ENCODE measurements at places on chromosomes 3 and 15.

DNA sequence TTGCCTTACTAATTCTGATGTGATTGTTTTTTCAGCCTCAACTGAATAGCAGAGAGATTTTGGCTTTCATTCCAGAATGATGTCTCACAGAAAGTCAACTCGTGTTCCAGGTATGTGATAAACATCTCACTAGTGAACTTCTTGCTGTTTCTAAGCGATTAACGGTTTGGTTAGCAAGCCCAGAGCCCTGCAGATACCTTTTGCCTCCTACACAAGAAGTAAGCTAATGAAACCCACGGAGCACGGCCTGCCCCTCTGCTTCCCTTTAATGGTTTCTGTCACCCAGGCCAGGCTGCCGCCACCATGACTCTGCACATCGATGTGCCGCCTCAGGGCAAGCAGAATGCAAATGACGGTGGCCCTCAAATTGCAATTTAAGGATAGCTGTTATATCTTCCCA lies 155.9 kb upstream of the ICE2 start:
- no peak for DNase-seq

- no peak for DNase-seq
These were observed 1052.4 kb downstream of the TUSC7 start for GRCh38 chr3:117761703-117762620.

DNA sequence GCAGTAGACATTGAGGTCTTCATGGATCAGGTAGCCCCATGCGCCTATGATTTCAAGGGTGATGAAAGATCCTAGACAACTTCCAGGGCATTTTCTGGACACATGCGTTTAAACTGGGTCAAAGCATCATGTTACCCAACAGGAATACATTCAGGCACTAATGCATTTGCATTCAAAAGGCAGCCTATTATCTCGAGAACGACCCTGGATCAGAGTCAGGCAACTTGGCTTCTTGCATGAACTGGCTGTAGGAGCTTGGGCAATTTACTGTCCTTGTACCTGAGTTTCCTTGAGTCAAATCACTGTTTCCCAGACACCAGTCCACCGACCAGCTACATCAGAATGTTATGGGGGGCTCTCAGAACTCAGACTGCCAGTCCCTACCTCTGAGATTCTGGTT lies 51.5 kb upstream of the CHST2 start:
- DNase-seq, result no peak

DNA sequence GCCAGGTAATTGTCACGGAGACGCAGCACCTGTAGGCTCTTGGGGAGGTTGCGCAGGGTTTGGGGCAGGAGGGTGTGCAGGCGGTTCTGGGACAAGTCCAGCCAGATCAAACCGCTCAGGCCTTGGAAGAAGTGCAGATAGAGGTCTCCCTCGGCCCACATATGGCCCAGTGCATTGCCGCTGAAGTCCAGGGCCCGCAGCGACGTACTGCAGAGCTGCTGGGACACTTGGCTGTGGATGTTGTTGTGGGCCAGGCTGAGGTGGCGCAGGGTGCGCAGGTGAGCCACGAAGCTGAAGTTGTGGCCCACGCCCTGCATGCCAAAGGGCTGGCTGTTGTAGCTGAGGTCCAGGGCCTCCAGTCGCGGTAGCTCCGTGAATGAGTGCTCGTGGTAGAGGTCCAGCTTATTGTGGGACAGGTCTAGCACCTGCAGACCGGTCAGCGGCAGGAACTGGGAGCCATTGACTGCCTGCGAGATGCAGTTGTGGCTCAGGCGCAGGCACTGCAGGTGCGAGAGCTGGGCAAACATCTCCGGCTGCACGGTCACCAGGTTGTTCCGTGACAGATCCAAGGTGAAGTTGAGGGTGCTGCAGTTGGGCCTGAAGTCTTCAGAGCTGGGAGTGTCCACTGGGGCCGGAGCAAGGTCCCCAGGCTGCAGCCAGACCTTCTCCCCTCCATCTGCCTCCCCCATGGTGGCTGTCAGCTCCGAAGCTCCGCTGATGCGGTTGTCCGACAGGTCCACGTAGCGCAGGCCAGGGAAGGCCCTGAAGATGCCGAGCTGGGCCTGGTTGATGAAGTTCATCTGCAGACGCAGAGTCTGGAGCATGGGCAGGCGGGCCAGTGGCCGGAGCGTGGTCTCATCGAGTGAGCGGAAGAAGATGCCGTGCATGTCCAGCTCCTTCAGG lies 2.9 kb downstream of the TLR9 start:
- DNase-seq, result no peak

DNA sequence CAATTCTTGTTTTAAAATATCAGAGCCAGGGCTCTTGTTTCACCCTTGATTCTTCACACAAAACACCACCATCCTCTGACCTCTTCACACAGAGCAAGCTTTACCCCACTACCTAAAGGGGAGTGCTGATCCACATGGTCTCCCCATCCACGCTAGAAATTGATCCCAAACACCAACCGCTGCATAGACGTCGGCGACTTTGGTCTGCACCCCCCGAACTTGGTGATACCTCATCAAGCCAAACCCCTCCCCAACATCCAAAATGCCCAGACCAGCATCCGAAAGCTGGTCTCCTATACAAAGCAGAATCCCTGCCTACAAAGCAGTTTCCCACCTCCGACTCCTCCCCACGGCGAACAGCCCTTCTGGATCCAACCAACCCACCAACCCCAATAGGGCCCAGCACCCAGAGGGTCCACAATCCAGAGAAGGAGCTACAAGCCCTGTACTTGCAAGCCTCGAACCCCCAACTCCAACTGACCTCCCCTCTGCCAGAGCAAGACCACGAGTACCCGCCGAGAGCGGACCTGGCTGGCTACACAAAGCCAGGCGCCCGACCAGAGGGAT lies 25.8 kb upstream of the MTHFS start:
- no peak for DNase-seq

DNA sequence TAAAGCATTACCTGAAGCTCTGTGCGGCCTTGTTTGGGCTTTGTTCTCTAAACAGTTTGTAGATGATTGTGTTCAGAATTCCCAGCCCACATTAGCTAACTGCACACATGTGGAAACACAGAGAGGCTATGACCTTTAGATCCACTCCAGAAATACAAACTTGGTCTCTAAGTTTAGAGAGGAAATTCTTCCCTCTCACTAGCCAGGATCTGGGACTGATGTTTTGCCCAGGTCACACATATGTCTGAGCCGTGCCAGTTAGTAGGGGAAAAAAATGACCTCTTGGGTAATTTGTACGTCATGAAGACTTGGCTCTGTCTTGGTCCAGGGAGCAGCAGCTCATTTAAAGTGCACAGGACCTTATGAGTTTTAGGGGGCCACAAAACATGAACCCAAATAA lies 223.1 kb downstream of the RBMS3 start:
- DNase-seq, result no peak

GRCh38 chr3:196927571-196928453 lies 14.5 kb downstream of the NCBP2 start:
- no peak for DNase-seq

DNA sequence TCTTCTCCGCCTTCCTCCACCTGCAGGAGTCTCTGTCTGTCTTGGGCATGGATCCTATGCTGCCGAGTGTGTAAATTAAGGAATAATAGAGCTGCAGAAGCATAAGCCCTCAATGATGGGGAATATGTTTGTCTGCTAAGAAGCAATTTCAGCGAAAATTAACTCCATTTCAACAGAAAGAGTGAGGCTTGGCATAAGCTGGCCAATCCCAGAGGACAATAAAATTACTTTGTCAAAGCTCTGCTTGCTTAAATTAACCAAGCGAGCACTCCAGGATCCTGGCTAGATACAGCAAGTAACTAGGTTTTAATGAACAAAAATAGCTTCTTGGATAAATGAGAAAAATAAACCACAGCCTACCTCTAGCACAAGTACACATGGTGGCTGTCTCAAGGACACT lies 33.5 kb upstream of the PRR20G start:
- no peak for DNase-seq

DNA sequence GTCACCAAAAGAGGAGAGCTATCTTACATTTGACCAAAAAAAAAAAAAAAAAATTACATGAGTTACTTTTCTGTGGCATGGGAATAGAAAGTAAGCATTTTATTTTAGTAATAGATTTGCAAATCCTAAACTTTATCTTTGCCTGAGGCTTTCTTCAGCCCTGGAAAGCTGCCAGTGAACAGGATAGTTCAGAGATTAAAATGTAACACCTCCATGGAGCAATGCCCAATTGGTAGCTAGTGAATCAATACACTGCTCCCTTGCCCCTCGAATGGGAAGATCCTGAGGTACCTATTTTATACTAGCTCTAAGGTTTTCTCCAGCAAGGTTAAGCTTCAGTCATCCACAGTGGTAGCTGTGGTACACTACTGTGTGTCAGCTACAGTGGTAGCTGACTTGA lies 867.1 kb downstream of the NAALADL2 start:
- DNase-seq, result no peak

- peak; percentile 58 for DNase-seq
These were observed 970 bp downstream of the BBX start for GRCh38 chr3:107523539-107524325.

Data from CD4-positive, alpha-beta T cell treated with Interleukin-21 for 1 hour (primary cell).